ENCODE measurements at places on chromosomes 6 and 20.

DNA sequence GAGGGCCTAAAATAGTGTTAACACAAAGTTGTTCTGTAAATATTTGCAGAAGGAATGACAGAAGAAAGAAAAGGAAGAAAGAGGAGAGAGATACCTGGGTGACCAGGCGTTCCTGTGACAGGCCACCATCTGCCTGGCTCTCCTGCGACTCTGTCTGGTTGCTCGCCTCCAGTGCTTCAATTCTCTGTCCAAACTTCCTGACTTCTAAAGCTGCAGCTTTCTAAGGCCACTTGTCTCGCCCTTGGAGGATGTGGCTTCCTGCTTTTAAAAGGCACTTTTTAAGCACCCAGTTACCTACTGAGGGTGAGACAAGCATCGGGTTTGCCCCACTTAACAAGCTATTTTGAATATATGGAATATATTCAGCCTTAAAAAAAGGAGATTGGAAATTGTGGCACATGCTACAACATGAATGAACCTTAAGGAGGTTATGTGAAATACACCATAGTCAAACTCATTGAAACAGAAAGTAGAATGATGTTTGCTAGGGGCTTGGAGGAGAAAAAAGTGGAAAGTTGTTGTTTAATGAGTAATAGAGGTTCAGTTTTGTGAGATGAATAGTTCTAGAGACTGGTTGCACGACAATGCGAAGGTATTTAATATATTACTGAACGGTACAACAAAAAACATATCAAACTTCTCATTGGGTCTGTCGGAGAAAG lies 32.8 kb downstream of the VIP start:
- no peak for DNase-seq

DNA sequence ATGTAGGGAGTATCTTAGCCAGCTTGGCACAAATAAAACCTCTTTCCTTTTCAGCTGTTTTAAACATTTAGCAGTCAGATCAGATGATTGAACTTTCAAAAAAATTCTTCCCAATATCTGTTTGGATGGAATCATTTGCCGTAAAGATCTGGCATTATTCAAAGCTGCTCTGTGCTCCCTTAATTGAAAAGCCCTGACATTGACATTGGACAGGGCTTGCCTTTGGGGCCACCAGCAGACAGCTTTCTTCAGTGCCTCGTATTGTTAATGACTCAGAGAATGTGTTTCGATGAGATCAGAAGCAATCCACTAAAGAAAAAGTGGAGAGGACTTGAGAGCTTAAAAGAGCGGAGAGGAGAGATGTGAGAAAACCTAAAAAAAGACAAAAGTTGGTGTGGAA lies 343.5 kb downstream of the NRN1 start:
- DNase-seq = no peak

- no peak for DNase-seq
Measured at GRCh38 chr6:70424291-70424690, 11.0 kb downstream of the FAM135A start.

DNA sequence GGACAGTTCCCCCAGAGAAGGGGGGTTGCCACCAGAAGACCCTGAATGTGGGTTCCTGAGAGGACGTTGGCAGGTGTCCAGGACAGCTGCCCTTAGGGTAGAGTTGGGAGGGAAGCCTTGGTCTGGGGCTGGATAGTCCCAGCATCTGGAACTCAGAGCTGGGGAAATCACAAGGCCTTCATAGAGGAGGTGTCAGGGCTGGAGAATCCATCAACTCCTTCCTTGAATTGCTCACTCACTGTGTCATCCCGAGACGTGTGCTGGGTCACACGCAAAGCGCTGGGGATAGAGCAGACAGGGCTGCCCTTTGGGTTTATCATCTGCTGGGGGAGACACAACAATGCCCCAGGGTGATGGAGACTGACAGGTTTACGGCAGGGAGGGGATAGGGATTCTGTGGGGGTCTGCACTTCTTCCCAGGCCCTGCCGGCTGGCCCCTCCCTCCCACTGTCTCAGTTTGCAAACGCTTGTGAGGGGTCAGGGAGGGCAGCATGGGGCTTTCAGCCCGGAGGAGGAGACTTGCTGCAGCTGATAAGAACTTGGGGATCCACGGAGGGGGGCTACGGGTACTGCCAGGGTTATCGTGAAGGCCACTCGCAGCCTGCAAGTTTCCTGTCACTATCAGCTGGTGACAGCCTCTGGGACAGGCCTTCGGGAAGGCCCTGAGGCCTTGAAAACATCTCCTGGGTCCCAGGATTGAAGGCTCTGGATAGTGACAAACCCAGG lies 18.6 kb downstream of the RBM38 start:
- DNase-seq = no peak

GRCh38 chr20:46990596-46991104 lies 96.0 kb downstream of the EYA2 start:
- no peak for DNase-seq

- no peak for DNase-seq
Measured at GRCh38 chr6:162229093-162229492, 498.5 kb downstream of the PRKN start.

- no peak for DNase-seq
Measured at GRCh38 chr20:14777591-14777990, 440.2 kb upstream of the FLRT3 start.

- no peak for DNase-seq
Measured at GRCh38 chr20:58612121-58612691, 38.9 kb upstream of the STX16 start.

DNA sequence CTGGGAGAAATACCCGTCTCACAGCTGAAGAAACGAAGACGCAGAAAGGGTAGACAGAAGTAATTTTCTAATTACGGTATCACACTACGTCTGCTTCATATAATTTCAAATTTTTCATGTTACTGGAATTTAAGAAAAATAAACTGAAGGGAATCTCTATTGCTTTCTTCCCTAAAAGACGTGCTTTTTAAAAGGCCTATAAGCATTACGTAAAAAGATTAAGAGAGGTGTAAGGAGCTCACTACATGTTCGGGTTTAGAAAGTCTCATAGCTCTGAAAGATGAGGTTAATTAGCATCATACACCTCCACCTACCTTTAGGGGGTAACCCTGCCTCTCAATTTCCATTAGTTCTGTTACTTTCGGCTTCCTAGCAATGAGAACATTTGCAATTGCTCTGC lies 787 bp upstream of the PLAGL1 start:
- DNase-seq = no peak

DNA sequence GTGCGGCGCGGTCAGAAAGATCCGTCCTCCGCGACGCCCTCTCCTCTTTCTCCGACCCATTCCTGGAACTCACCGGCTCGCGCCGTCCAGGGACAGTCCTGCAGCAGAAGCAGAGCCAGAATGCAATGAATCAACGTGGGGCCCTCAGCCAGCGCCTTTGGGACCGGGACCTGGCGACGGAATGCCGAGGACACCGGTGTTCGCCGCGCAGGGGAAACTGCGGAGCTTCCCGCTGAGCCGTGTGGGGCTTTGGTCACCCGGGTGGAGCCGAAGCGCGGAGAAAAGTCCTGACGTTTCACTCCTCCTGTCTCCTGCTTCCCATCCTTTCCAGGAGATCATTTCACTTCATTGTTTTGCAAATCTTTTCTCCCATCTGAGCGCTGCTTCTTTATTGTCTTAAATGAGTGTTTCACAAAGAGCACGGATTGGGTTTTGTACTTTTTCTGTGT lies 26.5 kb downstream of the ULBP1 start:
- DNase-seq = no peak

- peak; percentile 31 for DNase-seq
Measured at GRCh38 chr6:1631251-1631650, 21.5 kb downstream of the FOXC1 start.

- DNase-seq = no peak
Measured at GRCh38 chr6:43171707-43172103, 636 bp downstream of the SRF start.
